ENCODE measurements at places on chromosomes 2 and 18.

DNA sequence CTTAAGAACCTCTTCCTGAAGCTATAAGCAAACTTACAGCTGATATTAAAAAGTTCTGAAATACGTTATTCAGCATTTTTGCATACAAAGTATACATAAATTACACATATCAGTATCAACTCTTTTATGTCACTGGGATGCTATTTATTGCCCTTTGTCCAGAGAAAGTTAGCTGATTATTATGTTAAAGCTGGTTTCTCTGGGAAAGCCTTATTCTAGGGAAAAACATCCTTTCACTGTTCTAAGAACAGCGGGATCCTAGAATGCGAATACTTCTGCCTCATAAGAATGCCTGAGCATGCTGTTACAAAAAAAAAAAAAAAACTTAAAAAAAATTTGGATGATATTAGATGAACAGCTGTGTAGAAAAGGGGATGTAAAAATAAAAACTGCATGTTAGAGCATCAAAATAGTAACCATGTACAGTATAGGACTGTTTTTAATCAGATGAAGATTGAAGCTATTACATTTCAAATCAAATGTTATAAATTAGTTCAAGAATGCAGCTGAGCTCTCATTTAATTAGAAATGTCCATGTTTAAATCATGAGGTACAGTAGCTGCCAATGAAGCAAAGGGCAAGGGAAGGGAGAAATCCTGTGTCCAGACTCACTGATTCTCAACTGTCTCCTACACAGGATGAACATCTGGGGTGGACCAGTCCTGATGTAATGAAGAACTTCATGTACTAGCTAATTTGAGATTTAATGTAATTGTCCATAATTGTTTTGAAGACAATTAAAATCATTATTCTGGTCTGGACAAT lies 8.2 kb downstream of the FTCDNL1 start:
- no peak for DNase-seq

DNA sequence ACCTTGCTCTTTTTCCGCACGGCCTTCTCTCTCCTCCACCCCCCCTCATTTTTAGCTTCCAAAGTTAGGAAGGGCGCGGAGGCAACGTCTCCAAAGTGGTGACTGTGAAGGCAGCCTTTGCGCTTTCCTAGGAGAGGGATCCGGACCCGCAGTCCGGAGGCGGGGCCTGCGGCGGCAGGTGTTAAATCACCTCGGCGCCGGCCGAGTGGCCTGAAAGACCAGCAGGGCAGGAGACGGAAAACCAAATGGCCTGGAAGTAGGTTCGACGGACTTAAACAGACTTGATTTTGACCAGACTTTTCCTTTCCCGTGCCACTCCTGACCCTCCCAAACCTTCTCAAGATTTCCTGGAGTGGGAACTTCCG lies 615 bp downstream of the GORASP2 start:
- DNase-seq: peak; percentile 83

- DNase-seq: peak; percentile 68
Observed at GRCh38 chr2:230472621-230473018, 56.6 kb downstream of the SP100 start.

- DNase-seq: no peak
Observed at GRCh38 chr2:19993731-19994130, 3.8 kb upstream of the WDR35 start.

- no peak for DNase-seq
Observed at GRCh38 chr2:138610201-138610953, 108.8 kb downstream of the SPOPL start.

DNA sequence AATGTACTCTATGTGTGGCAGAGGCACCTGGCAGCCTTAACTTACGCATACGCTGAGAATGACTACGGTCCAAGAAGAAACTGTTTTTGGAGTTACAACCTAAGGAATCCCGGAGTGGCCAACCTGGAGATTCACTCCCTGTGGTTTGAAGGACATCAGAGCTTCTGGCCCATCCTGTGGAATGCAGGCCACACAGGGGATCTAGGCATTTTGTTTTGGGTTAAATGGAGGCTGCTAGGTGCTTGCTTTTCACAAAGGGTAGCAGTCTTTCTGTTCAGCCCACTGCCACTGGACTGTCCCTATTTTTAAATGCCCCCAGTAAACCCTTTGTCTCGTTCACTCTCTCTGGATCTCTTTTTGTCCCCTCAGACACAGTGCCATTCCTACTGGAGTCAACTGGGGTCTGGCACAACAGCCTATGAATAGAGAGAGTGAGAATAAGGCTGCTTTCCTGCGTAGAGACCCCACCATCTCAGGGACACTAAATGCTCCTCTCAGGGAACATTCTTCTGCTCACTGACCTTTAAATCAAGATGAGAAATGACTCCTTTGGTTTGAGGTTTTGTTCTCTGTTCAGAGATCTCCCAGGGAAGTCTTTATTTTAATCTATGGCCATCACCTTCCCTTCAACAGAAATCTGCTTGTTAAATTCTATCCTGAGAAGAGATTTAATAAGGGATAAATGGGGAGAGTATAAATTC lies 124.9 kb downstream of the B3GNT2 start:
- no peak for DNase-seq

DNA sequence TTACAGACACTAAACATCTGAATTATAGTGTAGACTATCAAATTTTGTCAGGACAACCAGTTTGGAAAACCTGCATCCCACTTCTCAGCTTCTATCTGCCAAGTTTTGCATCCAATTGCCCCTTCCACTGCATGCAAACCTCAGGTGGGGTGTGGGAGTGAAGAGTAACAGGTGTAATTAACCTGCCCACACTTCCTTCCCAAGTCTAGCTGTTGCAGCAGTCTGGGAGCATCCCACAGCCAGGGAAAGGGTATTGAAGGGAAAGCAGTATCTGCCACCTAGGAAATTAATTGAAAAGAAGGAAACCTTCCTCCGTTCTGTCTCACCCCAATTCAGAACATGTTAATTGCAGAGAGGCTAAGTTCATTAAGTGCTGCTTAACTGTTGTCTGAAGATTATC lies 189.9 kb downstream of the NCKAP5 start:
- no peak for DNase-seq

DNA sequence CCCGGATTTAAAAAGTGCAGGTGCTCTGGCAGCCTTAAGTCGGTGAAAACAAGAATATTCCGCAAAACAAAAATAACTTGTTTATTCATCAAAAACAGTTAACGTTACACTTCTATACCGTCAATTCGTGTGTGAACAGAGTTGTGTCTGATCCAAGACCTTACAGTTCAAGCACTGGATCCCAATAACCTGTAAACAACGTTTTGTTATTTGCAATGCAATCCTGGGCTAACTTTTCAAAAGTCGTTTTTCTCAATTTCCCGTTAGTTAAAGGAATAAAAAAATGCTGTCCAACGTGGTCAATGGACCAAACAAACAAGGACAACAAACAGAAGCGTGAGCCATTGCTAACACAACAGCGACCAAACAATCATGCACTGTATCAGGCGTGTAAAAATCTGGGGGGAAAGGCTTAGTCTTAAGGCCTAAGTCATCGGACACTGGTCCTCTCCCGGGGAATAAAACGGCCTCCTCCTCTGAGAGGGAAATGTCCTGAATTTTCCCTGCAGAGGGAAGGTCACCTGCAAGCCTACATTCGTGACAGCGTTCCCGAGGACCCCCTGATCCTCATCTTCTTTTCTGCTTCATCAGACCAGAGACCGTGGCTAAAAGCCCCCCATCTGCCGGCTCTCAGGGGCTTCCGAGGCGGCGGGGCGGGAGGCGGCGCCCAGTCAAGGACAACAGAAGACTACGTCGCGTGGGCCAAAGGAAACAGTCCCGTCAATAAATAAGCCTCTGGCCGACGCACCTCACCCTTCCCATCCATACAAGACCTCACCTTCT lies 490 bp downstream of the NDUFS1 start:
- no peak for DNase-seq

DNA sequence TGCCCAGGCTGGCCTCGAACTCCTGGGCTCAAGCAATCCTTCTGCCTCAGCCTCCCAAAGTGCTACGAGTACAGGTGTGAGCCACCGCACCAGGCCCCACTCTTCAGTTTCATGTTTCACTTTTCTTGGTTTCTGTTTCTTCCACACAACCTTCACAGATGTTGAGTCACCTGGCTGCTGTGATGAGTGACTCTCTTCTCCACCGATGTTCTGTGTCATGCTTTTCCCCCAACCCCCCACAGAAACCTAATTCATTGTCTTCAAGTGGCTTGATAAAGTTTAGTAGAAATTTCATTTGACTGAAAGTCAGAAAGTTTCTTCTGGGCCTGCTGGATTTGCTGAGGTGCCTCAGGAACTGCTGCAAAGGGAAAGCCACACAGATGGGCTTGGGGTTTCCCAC lies 78.5 kb downstream of the SPHKAP start:
- no peak for DNase-seq

GRCh38 chr2:21571686-21572085 lies 447.9 kb downstream of the TDRD15 start:
- no peak for DNase-seq

DNA sequence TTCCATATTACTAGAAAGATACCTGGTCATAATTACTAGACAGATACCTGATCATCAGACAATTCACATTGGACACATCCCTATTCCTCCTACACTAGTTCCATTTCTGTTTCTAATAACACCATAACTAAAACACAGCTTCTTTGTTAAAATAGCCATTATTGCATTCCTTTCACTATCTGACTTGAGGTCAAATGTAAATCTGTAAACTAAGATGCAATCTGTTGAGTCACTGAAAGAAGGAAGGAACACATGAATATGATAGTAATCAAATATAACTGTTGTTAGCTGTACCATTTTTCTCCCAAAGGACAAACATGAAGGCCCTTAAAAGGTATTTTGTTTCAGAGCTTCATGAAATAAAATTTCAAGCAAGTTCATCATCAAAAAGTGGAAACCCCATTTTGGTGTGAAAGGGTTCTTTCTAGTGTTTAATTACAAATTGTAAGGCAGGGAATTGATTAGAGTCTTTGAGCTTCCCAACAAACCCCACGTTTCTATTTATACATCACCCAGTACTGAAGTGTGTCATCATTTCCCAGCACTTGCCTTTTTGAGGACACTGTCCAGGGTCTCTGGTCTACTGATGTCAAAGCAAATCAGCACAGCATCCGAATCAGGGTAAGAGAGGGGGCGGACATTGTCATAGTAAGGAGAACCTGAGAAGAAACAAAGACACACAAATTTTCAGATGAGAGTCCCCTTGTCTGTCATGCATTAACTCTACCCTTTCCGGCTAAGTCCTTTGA lies 13.0 kb downstream of the RND3 start:
- no peak for DNase-seq

GRCh38 chr2:22748909-22749308 lies 636.1 kb upstream of the KLHL29 start:
- no peak for DNase-seq

GRCh38 chr2:31558401-31559295 lies 22.1 kb downstream of the SRD5A2 start:
- DNase-seq: no peak

GRCh38 chr2:217353591-217353990 lies 493.7 kb upstream of the TNP1 start:
- DNase-seq: no peak

DNA sequence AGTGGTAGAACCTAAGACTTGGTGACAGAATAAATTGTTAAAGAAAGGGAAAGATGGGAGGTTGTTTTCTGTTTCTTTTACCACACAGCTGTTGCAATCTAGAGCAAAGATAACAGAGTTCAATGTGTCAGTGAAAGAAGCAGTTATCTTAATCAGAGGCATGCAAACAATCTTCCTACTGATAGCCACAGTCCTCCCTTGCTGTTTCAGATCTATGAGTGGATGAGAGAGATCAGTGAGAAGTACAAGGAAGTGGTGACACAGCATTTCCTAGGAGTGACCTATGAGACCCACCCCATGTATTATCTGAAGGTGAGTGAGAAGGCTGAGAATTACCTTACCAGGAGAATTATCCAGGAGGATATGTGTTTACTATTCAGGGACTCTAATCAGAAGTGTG lies 15.9 kb downstream of the CPO start:
- DNase-seq: no peak

GRCh38 chr2:135985826-135986393 lies 484 bp upstream of the DARS1 start:
- DNase-seq: no peak

- DNase-seq: no peak
Observed at GRCh38 chr2:55431982-55432627, 12.4 kb upstream of the CCDC88A start.

GRCh38 chr2:218991674-218992168 lies 1.5 kb downstream of the CRYBA2 start:
- no peak for DNase-seq

DNA sequence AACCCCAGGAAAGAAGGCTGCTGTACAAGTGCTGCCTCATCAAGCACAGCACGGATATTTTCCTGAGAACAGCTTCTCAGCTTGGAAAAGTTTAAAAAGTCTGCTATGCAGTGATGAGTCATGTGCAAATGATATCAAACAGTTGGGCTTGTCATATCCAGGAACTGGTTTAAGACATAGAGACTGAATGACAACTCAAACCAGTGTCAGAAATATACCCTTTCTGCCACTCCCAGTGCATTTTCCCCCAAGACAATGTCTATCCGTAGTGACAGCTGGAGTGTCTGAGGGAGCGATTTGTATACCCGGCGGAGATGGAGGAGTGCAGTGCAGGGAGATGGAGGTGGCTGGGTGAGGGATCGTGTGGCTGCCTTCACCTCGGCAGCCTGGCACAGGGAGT lies 28.2 kb downstream of the SOX11 start:
- DNase-seq: no peak
